ENCODE measurements at places on chromosomes 12 and 14.

DNA sequence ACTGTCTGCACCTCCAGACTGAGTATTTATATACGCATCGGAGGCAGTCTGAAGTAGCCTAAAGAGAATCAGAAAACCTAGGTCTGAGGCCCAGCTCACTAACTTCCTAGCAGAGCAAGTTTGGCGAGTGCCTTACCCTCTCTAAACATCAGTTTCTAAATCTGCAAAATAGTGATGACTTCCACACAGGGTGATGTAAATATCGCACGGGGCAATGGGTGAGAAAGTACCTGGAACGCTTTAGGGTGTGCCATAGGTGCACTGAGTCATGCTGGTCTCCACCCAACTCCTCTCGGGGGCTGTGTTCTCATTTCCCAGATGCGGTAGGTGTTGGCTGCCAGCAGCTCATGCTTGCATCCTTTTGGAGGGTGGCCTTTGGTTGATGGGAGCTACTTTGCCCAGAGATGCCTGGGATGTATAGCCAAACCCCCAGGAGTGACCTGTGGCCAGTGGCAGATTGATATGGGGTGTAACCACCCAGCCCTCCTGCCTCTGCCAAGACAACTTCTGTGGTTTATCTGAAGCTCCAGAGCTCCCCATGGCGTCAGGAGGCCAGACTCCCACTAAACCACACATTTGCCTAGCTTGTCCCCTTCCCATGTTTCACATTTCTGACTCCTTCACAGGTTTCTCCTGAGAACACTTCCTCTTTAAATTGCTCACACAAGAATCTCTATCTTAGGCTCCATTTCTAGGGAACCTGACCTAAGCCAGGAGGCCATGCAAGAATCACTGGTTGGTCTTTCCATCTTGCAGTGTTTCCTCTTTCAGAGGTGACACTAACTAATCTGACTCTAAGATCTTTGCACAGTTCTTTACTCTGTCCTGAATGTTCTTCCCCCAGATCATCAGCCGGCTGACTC is 62.0 kb upstream of the TUNAR start:
- no peaks in the 10 kb centered on the region for H3K4me1 ChIP-seq
- H3K27me3 ChIP-seq = peaks cover 53% of the 10 kb centered on the region
- no peak for DNase-seq
- no peaks in the 10 kb centered on the region for H3K36me3 ChIP-seq

DNA sequence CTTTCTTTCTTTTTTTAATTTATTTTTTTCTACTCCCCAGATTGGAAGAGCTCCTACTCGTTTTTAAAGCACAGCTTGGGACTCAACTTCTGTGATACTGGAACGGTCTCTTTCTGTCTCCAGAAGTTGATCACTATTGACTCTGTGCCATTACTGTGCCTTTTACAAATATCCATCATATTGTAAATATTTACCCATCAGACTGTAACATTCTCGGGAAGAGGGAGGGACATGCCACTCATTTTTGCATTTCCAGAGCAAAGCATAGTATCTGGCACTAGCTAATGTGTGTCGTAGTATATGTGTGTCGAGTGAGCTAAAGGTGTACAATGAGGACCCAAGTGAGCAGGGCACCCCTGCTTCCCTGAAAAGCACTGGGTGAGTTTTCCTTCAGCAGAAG is 24.0 kb upstream of the GSG1 start:
- H3K4me1 ChIP-seq = no peaks in the 10 kb centered on the region
- H3K27ac ChIP-seq = no peak overlapping the region
- H3K4me3 ChIP-seq = no peak overlapping the region
- no peaks in the 10 kb centered on the region for H3K36me3 ChIP-seq
- peaks cover 39% of the 10 kb centered on the region for H3K27me3 ChIP-seq

DNA sequence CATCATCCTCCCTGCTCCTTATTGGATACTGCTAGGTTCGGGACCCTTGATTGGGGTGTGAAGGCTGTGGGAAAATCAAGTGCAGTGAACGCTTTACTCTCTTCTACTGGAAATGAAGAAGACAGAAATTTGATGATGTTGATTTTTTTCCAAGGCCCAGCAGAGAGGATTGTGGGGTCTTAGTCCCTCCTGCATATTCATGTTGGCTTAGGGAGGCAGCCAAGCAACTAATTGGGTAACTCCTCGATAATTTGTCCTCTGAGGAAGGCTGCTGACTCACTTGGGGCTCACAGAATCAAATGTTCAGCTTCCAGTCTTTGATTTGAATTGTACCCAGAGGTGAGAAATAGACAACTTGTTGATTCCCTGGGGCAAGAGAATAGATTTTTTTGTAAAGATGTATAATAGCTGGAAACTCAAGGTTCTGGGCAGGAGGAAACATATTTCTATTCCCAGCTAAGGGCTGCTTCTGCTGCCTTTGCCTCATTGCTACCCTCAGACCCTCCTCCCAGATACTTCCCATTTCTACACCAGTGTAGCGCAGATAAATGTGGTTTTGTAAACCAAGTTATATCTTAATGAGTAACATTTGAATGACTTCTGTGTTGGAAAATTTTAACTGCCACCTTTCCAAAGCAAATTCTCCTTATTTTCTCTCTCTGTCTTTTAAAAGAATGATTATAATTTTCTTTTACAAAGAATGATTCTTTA is 21.7 kb downstream of the NEUROD4 start:
- no peak for DNase-seq
- H3K27ac ChIP-seq = no peak overlapping the region
- no peak overlapping the region for H3K4me3 ChIP-seq
- peaks cover 15% of the 10 kb centered on the region for H3K4me1 ChIP-seq

DNA sequence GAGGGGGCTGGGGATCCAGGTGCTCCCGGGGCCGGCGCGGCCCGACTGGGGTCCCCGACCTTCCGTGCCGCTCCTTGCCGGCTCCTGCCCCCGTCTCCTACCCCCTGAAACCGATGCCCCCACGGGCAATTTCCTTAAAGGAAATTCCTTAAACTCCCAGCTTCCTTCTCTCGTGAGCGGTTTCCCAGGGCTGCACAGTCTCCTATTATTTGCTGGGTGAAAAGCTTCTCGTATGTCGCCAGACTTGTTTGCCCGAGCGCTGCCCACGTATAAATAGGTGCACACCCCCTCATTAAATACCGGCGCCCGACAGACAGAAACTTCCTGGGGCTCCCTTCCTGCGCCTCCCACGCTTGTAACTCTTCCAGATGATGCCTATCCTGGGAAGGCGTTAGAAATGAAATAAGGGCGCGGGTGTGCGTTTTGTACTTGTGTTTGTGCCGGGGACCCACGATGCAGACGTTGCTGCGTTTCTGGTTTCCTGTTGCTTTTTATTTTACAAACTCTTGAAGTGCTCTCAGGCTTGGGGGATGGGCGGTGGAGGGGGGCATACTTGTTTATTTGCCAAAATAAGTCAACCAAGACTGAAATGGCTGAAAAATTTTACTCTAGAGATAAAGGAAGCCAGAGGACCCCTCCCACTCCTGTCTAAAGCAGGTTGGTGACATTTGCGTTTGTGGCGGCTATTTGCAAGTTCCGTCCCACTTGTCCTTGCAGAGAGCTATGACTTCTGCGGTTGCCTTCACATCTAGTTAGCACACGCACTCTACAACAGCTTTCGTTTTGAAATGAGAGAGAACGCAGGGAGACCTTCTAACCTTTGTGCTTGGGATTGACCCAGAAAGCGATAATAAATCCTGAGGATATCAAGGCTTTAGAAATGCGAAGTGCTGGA is 1.0 kb downstream of the HIP1R start:
- peak; percentile 32 for DNase-seq
- H3K27me3 ChIP-seq = no peaks in the 10 kb centered on the region
- H3K27ac ChIP-seq = peak overlapping the region; percentile 95
- peak overlapping the region; percentile 95 for H3K4me3 ChIP-seq
- peaks cover 39% of the 10 kb centered on the region for H3K4me1 ChIP-seq

GRCh38 chr14:64234877-64235651 is 59.1 kb downstream of the ESR2 start:
- peaks cover 29% of the 10 kb centered on the region for H3K36me3 ChIP-seq
- H3K4me1 ChIP-seq = peaks cover 10% of the 10 kb centered on the region
- DNase-seq = no peak

DNA sequence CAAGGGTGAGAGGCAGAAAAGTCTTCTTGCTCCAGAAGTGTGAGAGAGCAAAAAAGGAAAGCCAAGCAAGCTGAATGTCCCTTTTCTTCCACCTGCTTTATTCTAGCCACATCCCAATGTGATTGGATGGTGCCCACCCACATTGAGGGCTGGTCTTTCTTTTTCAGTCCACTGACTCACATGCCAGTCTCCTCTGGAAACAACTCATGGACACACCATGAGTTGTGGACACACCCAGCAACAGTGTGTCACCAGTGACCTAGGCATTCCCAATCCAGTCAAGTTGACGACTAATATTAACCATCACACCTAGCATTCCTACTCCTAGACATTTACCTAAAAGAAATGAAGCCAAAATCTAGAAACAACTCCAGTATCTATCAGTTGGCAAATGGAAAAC is 7.2 kb upstream of the DICER1 start:
- H3K4me3 ChIP-seq = no peak overlapping the region
- no peak overlapping the region for H3K27ac ChIP-seq
- no peak for DNase-seq
- H3K4me1 ChIP-seq = peaks cover 6% of the 10 kb centered on the region
- H3K36me3 ChIP-seq = no peaks in the 10 kb centered on the region

DNA sequence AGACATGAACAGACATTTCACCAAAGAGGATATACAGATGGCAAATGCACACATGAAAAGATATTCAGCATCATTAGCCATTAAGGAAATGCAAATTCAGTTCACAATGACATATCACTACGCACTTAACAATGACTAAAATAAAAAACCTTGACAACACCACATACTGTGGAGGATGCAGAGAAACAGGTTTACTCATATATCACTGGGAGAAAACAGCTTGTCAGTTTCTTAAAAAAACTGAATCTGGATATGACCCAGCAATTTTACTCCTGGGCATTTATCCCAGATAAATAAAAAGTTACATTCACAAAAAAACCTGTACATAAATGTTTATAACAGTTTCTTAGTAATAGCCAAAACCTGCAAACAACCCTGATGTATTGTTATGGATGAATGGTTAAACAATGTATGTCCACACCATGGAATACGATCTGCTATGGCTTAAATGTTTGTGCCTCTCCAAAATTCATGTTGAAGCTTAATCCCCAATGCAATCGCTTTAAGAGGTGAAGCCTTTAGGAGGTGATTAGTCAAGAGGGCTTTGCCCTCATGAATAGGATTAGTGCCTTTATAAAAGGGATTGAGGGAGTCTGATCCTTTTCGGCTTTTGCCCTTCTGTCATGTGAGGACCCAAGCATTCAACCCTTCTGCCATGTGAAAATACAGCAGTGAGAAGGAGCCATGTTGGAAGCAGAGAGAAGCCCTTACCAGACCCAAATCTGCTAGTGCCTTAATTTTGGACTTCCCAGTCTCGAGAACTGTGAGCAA is 36.0 kb upstream of the PPP4R3A start:
- no peak overlapping the region for H3K27ac ChIP-seq
- H3K4me1 ChIP-seq = no peaks in the 10 kb centered on the region
- DNase-seq = no peak
- peaks cover 3% of the 10 kb centered on the region for H3K36me3 ChIP-seq
- H3K4me3 ChIP-seq = no peak overlapping the region

- H3K27ac ChIP-seq = no peak overlapping the region
- no peak overlapping the region for H3K4me3 ChIP-seq
- H3K4me1 ChIP-seq = no peaks in the 10 kb centered on the region
- no peaks in the 10 kb centered on the region for H3K36me3 ChIP-seq
- DNase-seq = no peak
These were observed 79.8 kb downstream of the TTC9 start for GRCh38 chr14:70721542-70721941.

DNA sequence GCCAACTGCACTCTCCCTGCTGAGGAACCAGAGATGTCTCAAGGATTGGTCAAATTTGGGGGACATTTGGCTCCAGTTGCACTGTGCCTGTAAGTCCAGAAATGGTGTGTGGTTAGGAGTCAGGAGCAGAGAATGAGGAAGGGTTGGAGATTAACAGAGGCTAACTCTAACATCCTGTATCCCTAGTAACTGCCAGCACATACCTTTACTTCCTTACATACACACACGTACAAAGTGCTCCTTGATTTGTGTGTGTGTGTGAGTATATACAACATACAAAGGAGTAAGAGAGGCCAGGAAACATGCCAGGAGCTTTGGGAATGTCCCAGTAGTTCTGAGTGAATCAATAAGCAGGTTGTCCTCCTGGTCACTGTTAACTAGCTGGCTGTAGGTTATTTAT is 39.8 kb upstream of the NRXN3 start:
- no peak overlapping the region for H3K4me3 ChIP-seq
- no peak for DNase-seq
- H3K27me3 ChIP-seq = no peaks in the 10 kb centered on the region
- H3K4me1 ChIP-seq = no peaks in the 10 kb centered on the region

GRCh38 chr12:126353604-126354003 is 1288.4 kb downstream of the AACS start:
- no peak overlapping the region for H3K4me3 ChIP-seq
- no peaks in the 10 kb centered on the region for H3K4me1 ChIP-seq
- no peak for DNase-seq
- no peaks in the 10 kb centered on the region for H3K27me3 ChIP-seq
- H3K36me3 ChIP-seq = no peaks in the 10 kb centered on the region
- no peak overlapping the region for H3K27ac ChIP-seq

DNA sequence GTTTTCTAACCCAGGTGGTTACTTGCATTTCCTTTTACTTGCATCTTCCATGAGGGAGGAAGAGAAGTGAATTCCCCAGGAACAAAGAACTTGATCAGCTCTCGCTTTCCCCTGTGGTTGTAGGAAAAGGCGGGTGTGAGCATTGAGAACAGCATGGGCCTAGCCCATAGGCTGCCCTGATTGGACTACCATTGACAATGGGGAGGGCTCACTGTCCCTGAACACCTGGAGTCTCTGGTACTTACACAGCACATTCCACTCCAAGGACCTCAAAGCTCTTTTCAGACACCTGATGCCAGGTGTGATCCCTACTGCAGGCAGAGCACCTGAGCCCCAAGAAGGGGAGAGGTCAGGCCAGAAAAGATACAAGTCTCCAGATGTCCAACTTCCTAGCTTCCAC is 25.0 kb downstream of the MAX start:
- peaks cover 49% of the 10 kb centered on the region for H3K4me1 ChIP-seq
- no peak overlapping the region for H3K4me3 ChIP-seq
- peaks cover 75% of the 10 kb centered on the region for H3K36me3 ChIP-seq
- DNase-seq = no peak
- H3K27me3 ChIP-seq = no peaks in the 10 kb centered on the region

- H3K27ac ChIP-seq = no peak overlapping the region
- no peaks in the 10 kb centered on the region for H3K36me3 ChIP-seq
- H3K4me3 ChIP-seq = no peak overlapping the region
- peak; percentile 7 for DNase-seq
- no peaks in the 10 kb centered on the region for H3K27me3 ChIP-seq
- H3K4me1 ChIP-seq = no peaks in the 10 kb centered on the region
These were observed 69.0 kb upstream of the RERGL start for GRCh38 chr12:18158774-18159557.

GRCh38 chr14:54420478-54421142 is 20.6 kb downstream of the CNIH1 start:
- no peak overlapping the region for H3K27ac ChIP-seq
- no peaks in the 10 kb centered on the region for H3K27me3 ChIP-seq
- no peak for DNase-seq
- no peak overlapping the region for H3K4me3 ChIP-seq
- peaks cover 7% of the 10 kb centered on the region for H3K36me3 ChIP-seq

- no peak overlapping the region for H3K27ac ChIP-seq
- no peaks in the 10 kb centered on the region for H3K36me3 ChIP-seq
- H3K4me1 ChIP-seq = no peaks in the 10 kb centered on the region
These were observed 1624.8 kb upstream of the FLRT2 start for GRCh38 chr14:83905157-83905556.
